ENCODE measurements at places on chromosomes 13 and 19.

DNA sequence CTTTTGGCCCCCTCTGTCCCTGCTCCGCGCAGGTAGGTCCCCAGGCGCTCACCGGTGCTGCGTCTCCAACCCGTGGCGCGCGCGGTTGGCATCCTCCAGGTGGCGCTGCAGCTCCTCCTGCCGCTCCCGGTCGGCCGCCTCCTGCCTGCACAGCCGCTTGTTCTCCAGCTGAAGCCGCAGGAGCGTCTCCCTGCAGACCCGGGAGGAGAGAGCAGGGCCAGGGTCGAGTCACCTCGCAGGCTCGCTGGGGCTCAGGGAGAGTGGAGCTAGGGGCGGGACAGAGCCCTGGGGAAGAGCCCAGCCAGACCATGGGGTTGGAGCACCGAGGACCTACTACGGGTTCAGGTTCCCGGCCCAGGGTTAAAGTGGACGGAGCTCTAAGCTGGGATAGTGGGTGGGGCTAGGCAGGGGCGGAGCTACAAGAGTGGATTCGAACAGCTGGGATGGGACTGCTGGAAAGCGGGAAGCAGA is 9.3 kb downstream of the HOOK2 start:
- DNase-seq: peak; percentile 83

DNA sequence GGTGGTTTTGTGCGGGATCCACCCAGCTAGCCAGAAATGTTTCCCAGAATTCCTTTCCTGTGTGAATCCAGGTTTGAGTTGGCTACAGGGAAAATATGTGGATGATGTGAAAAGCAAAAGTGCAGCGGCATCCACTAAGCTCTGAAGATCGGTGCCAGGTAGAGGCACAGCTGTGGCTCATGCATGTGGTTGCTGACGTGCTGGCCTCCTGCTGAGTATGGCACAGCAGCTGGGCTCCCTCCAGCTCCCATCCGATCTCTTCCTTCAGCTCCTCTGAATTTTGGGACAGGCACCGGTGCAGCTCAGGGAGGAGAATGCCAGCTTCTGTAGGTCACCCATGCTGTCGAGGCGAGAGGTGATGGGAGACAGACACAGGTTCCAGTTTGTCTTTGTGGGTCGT is 84.0 kb upstream of the GSX1 start:
- no peak for DNase-seq

GRCh38 chr13:43428545-43429296 is 358.1 kb downstream of the ENOX1 start:
- no peak for DNase-seq

DNA sequence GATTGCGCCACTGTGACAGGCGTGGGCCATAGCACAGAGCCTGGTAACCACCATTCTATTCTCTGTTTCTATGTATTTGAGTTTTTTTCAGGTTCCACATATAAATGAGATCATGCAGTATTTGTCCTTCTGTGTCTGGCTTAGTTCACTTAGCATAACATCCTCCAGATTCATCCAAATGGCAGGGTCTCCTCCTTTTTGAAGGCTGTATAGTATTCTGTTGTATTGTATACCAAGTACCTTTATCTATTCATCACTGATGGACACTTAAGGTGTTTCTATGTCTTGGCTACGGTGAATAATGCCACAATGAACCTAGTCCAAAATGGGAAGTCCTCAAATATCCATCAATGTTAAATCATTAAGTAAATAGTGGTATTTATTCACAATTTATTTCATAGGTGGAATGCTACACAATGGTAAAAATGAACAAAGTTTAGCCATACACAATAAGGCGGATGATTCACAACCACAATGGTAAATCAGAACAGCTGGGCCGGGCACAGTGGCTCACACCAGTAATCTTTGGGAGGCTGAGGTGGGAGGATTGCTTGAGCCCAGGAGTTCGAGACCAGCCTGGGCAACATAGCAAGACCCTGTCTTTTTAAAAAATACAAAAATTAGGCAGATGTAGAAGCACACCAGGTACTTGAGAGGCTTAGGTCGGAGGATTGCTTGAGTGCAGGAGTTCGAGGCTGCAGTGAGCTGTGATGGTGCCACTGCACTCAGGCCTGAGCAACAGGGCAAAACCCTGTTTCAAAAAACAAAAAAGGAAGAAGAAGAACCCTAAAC is 8.4 kb upstream of the GRAMD1A start:
- no peak for DNase-seq

- peak; percentile 3 for DNase-seq
Measured at GRCh38 chr19:15025217-15025616, 24.1 kb upstream of the CASP14 start.

DNA sequence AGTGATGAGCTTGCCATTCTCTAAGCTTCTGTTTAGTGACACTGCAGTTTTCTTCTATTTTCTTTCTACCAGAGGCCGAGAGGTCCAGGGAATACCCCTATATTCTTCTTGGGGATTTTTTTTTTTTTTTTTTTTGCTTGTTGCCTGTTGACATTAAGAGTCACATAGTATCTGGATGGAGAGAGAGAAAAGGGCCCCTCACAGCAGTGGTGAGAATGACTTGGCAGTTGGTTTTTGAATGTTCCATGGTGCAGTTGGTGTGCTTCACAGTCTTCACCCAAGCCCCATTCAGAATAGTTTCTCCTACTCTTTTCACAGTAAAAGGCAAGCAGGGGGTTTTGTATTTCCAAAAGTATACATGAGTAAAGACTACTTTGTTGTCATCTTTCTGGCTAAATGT is 577.9 kb downstream of the LMO7 start:
- no peak for DNase-seq

DNA sequence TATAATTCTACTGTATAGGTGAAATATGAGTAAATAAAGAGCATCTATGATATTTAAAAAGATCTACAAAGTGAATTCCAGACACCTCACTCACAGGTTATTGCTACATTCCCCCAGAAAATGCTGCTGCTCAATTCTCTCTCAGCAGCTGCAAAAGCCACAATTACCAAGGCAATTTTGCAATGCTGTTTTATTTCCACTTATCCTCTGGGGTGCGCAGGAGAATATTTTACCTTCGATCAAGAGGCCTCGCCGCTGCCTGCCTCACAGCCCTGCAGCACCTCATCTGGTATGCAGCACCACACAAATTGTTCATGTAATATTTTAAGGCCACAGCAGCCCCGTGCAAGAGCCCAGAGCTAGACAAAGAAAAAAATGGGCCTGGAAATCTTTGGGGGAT is 333.2 kb downstream of the DNAJC15 start:
- DNase-seq: peak; percentile 34

GRCh38 chr13:65937251-65937650 is 1292.9 kb downstream of the PCDH9 start:
- no peak for DNase-seq

DNA sequence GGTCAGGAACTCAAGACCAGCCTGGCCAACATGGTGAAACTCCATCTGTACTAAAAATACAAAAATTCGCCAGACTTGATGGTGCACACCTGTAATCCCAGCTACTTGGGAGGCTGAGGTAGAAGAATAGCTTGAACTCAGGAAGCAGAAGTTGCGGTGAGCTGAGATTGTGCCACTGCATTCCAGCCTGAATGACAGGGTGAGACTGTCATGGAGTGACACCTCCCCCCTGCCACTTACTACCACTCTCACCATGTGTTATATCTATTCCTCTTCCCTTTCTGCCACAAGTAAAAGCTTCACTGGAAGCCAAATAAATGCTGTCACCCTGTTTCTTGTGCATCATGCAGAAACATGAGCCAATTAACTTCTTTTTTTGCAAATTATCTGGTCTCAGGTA is 10.6 kb upstream of the CEACAM4 start:
- DNase-seq: no peak

DNA sequence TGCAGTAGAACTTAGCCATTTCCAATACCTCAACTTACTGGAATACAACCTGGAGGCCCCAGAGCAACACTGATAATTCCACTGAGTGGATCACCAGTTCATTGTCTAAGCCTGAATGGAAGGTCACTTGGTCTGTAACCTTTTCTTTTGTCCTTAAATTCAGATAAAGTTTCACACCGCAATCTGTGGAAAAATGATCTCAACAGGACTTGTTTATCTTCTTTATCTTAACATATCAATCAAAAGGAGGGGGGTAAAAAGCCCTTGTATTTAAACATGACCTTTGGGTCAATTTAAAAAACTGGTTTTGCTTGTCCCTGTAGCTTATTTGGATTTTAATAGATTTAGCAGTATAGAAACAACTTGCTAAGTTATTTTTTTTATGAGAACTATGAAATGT is 21.6 kb downstream of the SAE1 start:
- DNase-seq: no peak

- no peak for DNase-seq
Measured at GRCh38 chr19:20968092-20968491, 45.0 kb downstream of the ZNF85 start.

- DNase-seq: peak; percentile 80
Measured at GRCh38 chr13:93080587-93080986, 146.0 kb upstream of the GPC6 start.

- DNase-seq: peak; percentile 89
Measured at GRCh38 chr19:58002384-58003173, at the start of gene ZNF606. ZNF606 (minus strand) TSS chr19:58002820; CDS start chr19:58001319, 1,501 bp downstream.

- peak; percentile 38 for DNase-seq
Measured at GRCh38 chr19:48340995-48341394, 15.6 kb downstream of the EMP3 start.

DNA sequence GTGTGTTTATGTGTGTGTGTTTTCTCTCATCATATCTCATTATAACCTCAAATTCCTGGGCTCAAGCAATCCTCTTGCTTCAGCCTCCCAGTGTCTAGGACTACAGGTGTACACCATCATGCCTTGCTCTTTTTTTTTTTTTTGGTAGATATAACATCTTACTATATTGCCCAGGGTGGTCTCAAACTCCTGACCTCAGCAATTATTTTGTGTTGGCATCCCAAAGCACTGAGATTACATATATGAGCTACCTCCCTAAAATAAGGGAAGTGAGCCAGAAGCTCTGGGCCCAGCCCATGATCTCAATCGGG is 448 bp upstream of the ZNF543 start:
- no peak for DNase-seq

- DNase-seq: no peak
Measured at GRCh38 chr13:28492569-28493367, 2.2 kb downstream of the FLT1 start.

DNA sequence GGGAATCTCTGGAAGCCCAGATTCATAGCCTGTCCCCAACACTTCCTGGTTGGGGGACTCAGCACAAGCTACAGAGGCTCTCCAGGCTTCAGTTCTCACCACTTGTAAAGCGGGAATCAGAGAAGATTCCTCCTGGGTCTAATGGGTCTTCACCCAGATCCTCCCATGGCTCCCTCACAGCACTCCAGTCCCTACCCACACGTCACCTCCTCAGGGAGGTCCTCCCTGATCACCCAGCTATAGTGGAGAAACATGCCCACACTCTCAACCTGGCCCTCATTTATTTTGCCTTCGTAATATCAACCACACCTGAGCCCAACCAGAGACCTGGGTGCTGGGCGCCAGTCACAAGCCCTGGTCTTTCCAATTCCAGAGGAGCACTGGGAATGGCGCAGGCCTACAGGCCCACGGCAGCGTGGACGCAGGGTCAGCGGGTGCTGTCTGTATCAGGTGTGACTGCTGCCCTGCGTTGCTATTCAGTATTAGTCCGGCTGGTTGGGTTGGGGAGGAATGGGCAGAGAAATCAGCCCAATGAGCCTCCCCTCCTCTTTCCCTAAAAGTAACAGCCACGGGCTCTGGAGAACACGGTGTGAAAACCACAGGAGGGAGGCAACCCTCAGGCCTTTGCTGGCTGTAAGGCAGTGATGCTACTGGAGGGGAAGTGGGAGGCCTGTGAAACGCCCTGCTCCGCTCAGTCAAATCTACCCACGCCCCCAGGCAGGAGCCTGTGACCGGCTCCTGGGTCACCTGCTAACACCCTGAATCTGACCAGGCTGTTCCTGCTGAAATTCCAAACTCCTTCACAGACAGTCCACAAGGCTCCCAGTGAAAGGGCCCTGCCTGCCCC is 5.2 kb downstream of the AKT2 start:
- peak; percentile 38 for DNase-seq

DNA sequence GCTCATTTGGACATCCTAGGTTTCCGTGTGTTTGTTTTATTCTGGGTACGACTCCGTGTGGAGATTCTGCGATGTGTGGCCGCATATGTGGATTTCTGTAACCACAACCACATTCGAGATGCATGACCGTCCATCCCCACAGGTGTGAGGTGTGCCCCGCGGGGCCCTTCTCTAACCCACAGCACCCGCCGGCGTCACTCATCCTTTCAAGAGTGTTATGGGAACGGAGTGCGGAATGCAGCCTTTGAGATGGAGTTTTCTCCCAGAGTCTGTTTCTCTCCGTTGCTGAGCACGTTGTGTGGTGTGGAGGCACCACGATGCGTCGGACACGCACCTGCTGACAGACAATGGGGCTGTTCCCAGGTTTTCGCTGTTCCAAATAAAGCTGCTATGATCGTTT is 40.0 kb downstream of the C13orf46 start:
- DNase-seq: no peak

- no peak for DNase-seq
Measured at GRCh38 chr13:21336609-21337349, 122.3 kb downstream of the ZDHHC20 start.

DNA sequence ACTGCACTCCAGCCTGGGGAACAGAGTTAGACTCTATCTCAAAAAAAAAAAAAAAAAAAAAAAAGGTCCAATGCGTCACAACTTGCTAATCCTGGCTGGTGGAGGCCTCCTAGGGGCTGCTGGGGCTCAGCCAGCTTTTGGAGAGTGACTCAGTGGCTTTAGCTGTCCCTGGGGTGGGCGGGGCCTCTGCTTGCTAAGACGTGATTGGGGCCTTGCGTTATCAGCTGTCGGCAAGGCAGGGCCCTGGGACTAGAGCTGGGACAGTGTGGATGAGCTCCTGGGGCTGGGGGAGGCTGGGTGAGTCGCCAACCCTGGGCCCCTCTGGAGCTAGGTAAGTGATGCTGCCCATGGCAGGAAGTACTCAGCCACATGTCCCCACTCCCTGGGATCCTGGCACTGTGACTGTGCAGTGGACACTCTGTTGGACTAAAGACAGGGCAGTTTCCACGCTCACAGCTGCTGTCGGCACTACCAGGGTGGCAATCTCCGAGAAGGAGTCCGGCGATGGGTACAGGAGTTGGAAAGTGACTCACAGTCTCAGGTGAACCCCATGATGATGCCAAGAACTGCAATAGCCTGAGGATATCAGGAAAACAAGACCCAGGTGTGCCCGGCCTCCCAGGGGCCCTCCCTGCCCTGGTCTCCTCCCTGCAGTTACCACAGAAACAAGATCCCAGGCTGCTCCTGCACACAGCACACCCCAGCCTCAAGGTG is 32.2 kb downstream of the F2RL3 start:
- DNase-seq: peak; percentile 81

GRCh38 chr19:32909257-32909656 is 39.7 kb upstream of the SLC7A9 start:
- no peak for DNase-seq

GRCh38 chr19:15934332-15935078 is at the start of gene CYP4F11:
CYP4F11 (minus strand) TSS chr19:15934529; CDS start chr19:15934408, 121 bp downstream.
- DNase-seq: no peak

- peak; percentile 69 for DNase-seq
Measured at GRCh38 chr13:40438999-40439797, 227.2 kb downstream of the FOXO1 start.

Data from choroid plexus epithelial cell (primary cell).